Smooth muscle cell of bladder (primary cell): ENCODE measurements at places on chromosomes 11 and 22. TPM values are rescaled to one million over a fixed set of nuclear protein-coding genes. Genes with fewer than 3 reads are reported as not detected.

Gene C11orf21
- total RNA-seq: not detected in 2 replicates

Gene TPBGL
- under 0.01 TPM in 1 of 2 replicates, not detected in the other for total RNA-seq

Gene MMP8
- total RNA-seq: under 0.01 TPM in 1 of 2 replicates, not detected in the other

Gene GTSE1
- 0.57 and 0.65 TPM in 2 replicates for total RNA-seq

Gene CALCB
- total RNA-seq: under 0.01 TPM in 1 of 2 replicates, not detected in the other

Gene SYNGR1
- total RNA-seq: 19.5 TPM in 2 replicates

Gene HBE1
- 0.14 TPM in 1 of 2 replicates, not detected in the other for total RNA-seq

Gene CNGA4
- total RNA-seq: under 0.01 and 0.09 TPM in 2 replicates

Gene PRDM11
- total RNA-seq: 3.4 and 4.0 TPM in 2 replicates

Gene CCDC15
- total RNA-seq: 0.65 and 0.71 TPM in 2 replicates
